Body of pancreas (tissue), 4 donors: ENCODE measurements at places on chromosomes 4 and X. TPM values are rescaled to one million over a fixed set of nuclear protein-coding genes. Genes with fewer than 3 reads are reported as not detected.

DNA sequence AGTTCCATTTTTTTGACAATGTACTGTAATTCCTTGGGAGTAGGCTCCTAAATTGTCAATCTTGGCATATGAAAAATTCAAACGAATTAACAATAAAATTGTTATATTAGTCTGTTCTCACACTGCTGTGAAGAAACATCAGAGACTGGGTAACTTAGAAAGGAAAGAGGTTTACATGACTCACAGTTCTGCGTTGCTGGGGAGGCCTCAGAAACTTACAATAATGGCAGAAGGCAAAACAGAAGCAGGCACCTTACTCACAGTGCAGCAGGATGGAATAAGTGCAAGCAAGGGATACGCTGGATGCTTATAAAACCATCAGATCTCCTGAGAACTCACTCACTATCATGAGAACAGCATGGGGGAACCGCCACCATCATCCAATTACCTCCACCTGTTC lies 246.4 kb upstream of the TRAM1L1 start:
- DNase-seq, result no peak

DNA sequence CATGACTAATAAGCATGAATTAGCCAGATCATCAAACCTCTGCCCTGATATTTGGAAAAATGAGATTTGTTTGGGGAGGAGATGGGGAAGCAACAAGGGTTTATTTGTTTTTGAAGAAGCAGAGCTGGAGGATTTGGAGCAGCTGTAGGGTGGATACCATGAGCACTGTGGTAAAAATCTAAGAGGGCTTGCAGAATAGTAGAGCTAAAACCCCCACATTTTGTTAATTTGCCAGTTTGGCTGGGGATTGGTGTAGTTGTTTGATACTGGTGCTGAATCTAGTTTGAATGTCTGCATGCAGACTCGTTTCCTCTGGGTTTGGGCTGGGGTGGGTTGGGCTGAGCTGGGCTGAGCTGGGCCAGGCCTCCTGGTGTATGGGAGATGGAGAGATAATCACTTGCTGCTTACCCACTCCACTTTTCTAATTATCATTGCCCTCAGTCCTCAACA lies 43.7 kb downstream of the SMAD1 start:
- DNase-seq, result no peak

GRCh38 chr4:100100985-100101384 lies 89.3 kb downstream of the DDIT4L start:
- no peak for DNase-seq

GRCh38 chrX:134573683-134574035 lies 84.6 kb downstream of the PLAC1 start:
- no peak for DNase-seq

DNA sequence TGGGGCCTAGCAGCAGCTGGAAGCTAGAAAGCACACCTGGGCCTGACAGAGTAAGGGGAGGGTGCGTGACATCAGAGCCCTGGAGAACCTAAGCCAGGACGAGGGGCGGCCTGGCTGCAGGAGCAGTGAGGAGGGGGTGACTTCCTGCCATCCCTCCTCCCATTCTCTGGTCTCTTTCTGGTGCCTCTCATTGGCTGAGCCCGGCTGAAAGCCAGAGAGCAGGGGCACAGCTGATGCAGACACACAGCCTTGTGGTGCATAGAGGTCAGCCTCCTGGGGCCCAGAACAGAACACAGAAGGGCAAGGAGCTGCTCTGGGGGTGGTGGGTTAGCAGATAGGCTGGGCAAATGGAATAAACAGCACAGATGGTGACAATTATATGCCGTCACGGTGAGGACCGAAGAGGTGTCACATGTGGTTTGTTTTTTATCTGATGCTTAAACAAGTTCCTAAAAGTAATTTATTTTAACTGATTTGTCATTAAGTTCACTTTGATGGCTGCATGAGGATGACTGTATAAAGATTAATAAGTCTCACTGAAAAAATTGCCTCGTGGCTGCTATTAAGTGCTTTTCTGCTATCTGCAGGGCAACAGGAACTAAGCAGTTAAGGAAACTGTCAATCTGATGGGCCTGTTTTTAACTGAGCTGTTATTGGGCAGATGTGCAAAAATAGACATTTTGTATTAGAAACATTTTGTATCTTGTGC lies 102.0 kb downstream of the FNIP2 start:
- no peak for DNase-seq

- no peak for DNase-seq
These were observed 36.1 kb upstream of the PHKA2 start for GRCh38 chrX:19019996-19020395.

DNA sequence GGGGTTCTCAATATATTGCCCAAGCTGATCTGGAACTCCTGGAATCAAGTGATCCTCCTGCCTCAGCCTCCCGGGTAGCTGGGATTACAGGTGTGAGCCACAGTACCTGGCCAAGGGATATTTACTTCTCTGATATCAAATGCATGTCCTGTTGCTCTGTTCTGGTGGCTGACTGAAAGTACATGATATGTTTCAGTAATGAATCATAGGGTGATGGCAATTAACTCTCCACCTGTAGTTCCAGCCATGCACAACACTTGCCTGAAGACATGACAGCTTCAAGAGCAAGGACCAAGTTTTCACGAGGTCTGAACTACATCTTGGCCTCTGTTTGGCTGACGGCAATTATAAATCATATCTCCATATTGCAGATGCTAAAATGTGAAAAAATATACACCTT lies 9.1 kb downstream of the ZCCHC4 start:
- no peak for DNase-seq

- DNase-seq, result no peak
These were observed 149.7 kb upstream of the MSX1 start for GRCh38 chr4:4709736-4710135.

GRCh38 chr4:147138171-147138570 lies 192.5 kb upstream of the TTC29 start:
- no peak for DNase-seq

DNA sequence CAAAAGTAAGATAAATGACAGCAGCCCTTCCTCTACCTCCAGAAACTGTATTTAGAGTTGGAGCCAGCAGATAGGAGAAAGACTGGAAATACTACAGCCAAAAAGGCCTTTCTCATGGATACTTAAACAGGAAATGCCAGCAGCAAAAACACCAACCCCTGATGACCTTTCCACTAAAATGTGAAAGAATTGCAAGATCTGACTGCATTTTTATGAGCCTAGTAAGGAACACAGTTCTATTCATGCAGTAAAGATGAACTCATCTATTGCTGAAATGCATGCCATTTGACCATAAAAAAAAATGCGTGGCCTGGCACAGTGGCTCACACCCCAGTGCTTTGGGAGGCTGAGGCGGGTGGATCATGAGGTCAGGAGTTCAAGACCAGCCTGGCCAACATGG lies 19.9 kb downstream of the ABCG2 start:
- DNase-seq, result no peak

DNA sequence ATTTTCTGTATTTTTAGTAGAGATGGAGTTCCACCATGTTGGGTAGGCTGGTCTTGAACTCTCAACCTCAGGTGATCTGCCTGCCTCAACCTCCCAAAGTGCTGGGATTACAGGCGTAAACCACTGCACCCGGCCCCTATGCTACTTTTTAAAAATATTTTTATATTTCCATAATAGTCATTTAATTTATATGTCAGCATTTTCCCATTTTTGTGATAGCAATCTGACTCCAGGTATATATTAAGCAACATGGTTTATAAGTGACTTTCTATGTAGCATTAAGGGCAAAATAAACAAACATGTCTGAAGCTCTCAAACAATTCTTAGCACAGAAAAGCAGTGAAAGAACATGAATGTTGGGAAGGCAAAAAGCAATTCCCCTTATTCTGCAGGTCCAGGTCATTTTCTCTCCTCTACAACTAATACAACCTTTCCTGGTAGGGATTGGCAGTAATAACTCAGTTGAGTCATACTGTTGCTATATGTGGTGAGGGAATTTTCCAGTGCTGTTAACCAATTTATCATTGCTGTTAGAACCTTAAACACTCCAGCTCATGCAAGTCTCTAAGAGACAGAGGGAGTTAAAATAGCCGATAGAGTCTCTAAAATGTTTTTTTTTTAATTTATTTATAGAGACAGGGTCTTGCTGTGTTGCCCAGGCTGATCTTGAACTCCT lies 24.0 kb downstream of the SMIM14 start:
- no peak for DNase-seq

DNA sequence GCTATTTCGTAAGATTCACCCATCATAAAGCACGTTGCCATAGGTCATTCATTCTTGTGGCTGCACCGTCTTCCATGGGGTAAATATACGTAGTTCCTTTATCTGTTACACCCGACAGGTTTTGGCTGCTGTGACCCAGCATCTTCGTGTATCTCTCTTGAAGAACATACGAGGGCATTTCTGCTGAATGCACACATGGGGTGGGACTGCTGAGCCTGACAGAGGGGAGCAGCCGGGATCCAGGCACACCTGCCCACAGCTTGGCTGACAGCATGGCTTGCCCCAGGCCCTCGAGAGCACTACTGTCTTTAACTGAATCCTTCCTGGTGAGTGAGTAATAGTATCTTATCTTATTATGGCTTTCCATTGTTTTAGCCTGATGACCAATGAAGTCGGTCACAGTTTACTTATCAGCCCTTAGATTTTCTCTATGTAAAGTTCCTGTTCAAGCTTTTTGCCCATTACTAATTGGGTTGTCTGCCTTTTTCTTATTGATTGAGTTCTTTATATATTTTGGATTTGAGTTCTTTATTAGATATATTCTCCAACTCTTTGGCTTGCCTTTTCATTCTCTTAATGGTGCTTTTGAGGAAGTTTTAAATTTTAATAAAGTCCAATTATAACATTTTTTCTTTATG lies 45.0 kb upstream of the MXD4 start:
- no peak for DNase-seq

- no peak for DNase-seq
These were observed 59.0 kb downstream of the EVC start for GRCh38 chr4:5770051-5770450.

DNA sequence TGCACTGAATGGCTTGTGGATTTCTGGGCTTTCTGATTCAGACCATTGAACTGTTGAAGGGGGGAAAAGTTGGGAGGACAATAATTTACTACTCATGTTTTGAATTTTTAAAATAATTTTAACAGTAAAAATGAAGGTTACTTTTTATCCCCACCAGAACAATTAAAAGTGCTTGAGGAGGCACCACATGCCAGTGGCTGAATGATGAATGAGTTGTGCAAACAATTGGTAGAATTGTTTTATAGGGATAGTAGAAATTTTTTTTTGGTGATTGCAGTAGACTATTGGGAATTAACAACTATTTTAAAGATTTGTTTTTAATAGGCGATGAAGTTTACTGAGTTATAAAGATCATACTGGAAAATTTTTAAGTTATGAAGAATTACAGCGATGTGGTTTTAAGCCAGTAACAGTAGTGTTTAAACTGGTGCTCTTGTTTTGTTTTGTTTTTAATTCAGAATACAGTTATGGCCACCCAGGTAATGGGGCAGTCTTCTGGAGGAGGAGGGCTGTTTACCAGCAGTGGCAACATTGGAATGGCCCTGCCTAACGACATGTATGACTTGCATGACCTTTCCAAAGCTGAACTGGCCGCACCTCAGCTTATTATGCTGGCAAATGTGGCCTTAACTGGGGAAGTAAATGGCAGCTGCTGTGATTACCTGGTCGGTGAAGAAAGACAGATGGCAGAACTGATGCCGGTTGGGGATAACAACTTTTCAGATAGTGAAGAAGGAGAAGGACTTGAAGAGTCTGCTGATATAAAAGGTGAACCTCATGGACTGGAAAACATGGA lies 2.7 kb downstream of the REST start:
- no peak for DNase-seq

DNA sequence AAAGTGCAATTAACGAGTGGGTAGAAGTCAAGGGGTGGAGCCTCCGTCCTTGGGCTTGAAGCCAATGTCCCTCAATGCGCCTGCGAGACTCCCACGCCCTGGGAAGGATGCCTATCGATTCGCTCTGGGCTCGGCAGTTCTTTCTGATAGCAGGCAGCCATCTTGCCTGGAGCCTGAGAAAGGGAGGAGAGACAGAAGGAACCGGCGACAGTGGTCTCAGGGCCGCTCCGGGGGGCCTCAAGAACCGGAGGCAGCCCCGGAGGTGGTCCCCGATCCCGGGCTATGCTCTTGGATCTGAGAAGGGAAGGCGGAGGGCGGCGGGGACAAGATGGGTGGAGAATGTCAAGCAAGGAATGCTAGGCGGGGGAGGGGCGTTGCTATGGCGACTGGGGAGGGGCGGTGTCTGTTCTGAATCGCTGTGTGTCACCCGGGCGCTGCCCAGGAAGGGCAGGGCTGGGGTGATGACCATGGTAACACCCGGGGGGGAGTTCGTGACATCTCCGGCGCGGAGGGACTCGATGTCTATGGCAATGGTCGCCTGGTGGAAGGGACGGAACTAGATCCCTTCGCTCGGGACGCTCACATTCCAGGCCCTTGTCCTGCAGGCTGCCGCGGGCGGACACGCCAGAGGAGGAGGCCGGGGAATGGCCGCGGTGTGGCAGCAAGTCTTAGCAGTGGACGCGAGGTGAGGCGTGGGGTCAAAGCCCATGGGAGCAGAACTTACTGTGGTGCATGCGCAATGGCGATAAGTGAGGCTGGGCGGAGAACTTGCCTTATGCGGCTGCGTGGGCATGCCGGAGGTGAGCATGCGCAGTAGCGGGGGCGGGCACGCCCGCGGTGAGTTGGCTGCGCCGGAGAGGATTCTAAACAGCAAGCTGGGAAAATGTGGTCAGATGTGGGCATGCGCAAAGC lies at the start of gene WDR13:
TSS of gene WDR13 (plus strand) at position 140 of the 912 bp plus-strand sequence. CDS start at position 645, 505 bp downstream.
- peak; percentile 95 for DNase-seq

DNA sequence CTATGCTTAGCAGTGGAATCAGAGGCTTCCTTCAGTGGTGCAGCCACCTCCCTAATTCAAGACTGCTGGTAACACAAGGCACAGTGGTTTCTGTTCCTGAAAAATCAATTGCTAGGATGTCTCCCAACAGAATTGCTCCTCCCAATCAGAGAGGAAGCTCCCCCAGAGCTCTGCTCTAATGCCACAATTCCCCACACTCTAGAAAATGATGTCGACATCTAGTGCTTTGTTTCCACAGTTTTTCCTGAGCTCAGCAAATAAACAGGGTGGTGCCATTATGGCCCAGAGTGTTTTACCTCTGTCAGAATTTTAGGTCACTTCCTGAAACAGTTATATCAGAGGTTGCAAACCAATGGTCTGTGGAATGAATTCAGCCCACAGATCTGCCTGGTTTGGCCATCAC lies 24.7 kb downstream of the TAB3 start:
- DNase-seq, result no peak

- no peak for DNase-seq
These were observed 1.9 kb upstream of the MTTP start for GRCh38 chr4:99572527-99573240.

- DNase-seq, result peak; percentile 25
These were observed 54.9 kb downstream of the DCTD start for GRCh38 chr4:182862141-182862875.

GRCh38 chr4:35106091-35106734 lies 1138.1 kb downstream of the ARAP2 start:
- no peak for DNase-seq

- no peak for DNase-seq
These were observed 512.6 kb upstream of the FAM241A start for GRCh38 chr4:111632641-111633151.

GRCh38 chrX:9252182-9252581 lies 212.7 kb upstream of the TBL1X start:
- no peak for DNase-seq

- DNase-seq, result no peak
These were observed 111.3 kb downstream of the MFAP3L start for GRCh38 chr4:169914866-169915265.

- no peak for DNase-seq
These were observed 1254.3 kb upstream of the AGA start for GRCh38 chr4:178696515-178696914.

The RADX gene
- 2.3 TPM for total RNA-seq

The CT45A7 gene
- total RNA-seq, result not detected

The NEXMIF gene
- total RNA-seq, result 2.9 TPM

The CPE gene
- 108 TPM for total RNA-seq

The TBC1D19 gene
- total RNA-seq, result 30.7 TPM
